Stimulated activated CD8-positive, alpha-beta memory T cell treated with anti-CD3 and anti-CD28 coated beads, Interleukin-4, amount 100 ng/mL, for 1 hour (primary cell): ENCODE measurements at places on chromosomes 5 and 9.

DNA sequence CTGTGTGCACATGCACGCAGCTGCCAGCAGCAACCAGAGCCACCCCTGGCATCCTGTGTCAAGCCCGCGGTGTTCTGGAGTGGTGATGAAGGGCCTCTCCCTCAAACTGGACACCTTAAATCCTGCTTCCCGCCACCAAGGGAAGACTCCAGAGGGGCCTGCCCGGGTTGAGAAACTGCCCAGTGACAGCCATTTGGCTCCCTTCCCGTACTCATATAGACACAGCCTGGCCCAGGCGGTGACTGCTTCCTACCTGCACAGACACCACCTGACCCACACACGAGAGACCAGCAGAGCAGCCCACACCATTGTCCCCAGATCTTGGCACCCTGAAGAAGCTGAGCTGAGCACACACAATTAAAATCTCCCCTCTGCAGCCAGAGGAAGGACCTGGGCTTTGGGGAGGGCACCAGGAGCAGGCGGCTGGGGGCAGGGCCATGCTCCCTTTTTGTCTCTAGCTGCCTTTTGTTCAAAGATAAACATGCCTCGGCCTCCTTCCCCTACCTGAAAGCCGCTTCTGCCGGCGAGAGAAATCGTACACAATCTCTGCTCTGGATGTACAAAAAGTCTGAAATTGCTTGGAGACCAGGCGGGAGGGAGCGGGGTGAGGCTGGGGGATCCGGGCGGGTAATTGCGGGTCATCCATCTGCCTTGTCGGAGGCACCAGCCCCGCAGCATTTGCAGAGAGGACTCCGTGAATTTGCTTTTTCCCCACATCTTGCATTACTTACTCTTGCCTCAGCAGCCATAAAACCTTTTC, 78.4 kb downstream of the TSPAN17 start:
- no peak for DNase-seq

DNA sequence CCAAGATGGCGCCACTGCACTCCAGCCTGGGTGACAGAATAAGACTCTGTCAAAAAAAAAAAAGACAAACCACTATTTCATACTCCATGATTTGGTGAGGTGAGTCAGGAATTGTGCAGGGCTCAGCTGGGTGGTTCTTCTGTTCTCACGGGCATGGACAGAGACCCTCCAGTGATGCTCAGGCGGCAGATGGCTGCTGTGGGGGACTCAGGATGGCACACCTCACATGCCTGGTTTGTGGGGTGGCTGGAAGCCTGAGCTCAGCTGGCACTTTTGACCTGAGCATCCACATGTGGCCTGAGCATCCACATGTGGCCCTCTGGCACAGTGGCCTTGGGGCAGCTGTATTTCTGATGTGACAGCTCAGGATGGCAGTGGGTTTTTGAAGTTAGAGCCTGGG, 217.2 kb downstream of the IRX2 start:
- DNase-seq, result no peak

DNA sequence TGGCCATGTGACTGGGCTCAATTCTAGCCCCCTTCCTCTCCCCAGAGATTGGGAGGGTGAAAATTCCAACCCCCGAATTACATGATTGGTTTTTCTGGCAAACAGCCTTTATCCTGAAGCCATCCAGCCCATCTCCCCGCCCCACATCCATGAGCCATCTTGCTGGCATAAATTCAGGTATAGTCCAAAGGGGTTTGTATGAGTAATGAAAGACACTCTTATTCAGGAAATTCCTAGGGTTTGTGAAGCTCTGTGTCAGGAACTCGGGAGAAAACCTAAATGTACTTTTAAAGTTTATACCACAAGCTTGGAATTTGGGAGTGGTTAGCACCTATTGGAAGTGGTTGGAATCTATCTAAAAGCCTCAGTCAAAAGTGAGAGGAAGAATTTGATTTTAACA, 80.6 kb upstream of the SIMC1 start:
- no peak for DNase-seq

DNA sequence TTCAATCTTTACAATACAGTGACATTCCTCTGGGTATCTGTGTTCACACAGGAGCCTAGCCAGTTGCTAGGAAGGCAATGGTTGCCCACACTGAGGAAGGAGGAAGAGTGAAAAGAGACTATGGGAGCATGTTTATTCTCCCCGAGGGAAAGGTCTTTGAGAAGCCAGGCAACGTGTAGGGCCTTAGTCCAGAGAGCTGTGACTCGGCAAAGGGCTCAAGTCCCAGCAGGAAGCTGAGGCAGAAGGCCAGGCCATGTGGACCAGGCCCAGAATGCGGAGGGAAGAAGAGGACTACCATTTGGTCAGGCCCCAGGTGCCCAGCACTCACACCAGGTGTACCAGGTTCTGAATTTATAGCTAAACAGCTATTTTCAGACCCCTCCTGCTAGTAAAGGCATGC, 136.6 kb upstream of the DMAC1 start:
- DNase-seq, result no peak

DNA sequence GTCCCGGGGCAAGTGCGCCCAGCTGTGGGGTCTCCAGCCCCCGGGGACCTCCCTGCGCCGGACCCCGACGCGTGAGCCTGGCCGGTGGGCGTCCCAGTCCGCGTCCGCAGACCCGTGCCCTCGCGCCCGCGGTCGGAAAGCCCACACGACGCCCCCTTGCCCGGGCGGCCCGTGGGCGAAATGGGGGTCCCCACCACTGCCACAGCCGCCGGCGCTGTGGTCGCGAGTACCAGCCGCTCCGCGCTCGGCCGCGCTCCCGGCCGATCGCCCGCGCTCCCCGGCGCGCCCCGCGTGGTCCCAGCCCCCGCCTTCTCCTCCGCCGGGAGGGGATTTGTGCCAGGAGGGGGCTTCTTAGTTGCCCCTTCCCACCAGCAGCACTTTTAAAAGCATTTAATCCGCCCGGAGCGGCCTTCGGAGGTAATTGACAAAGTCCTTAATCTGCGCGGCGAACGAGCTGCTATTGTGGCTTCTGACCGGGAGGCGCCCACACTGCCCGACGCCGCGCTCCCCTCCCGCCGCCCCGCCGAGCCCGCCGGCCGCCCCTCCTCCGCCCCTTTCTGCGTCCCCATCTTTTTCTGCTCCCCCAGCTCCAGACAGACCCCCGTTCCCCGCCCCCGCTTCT, 469 bp upstream of the FIBCD1 start:
- no peak for DNase-seq

DNA sequence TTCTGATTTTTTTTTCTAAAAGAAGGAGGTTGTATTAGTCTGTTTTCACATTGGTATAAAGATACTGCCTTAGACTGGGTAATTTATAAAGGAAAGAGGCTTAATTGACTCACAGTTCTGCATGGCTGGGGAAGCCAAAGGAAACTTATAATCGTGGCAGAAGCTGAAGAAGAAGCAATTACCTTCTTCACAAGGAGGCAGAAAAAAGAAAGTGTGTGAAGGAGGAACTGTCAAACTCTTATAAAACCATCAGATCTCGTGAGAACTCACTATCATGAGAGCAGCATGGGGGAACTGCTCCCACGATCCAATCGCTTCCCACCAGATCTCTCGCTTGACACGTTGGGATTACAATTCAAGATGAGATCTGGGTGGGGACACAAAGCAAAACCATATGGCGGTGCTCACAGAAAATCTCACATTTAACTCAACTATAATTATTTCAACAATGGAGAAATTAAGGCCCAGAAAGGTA, 27.1 kb downstream of the DPYSL3 start:
- no peak for DNase-seq

DNA sequence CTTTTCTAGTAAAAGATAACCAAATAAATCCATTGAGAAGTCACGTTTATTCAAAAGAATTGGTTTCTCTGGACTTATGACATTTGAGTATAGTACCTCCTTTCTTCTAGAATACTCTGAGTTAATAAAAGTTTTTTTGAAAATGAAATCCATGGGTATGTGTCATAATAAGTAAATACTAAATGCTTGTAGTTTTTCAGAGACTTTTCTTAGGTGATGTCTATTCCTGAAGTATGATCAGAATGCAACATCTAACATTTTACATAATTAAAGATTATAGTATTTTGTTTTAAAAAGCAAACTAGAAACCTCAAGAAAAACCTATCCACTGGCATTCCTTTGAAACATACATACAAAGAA, 63.2 kb downstream of the NFIB start:
- no peak for DNase-seq

- no peak for DNase-seq
Observed at GRCh38 chr9:131824155-131824594, 84.3 kb upstream of the RAPGEF1 start.

DNA sequence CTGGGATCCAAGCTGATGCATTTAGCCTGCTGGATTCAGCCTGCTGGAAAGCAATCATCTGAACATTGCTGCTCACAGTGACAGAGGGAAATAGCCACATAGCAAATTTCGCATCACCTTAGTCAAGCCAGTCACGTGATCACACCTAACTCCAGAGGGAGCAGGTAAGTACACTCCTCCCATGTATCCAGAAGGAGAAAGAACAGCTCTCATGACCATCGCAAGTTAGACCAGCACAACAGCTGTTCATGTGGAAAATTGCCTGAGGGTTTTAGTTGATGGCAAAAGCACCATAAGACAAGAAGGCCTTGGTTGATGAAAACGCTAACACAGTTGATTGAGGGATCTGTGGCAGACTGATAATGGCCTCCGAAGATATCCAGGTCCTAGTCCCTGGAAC, 34.2 kb upstream of the MYO10 start:
- no peak for DNase-seq

- no peak for DNase-seq
Observed at GRCh38 chr9:81578606-81579005, 110.7 kb downstream of the TLE1 start.

GRCh38 chr5:124748687-124749594, 2.5 kb upstream of the ZNF608 start:
- no peak for DNase-seq

- DNase-seq, result no peak
Observed at GRCh38 chr9:5652821-5653220, 23.9 kb downstream of the RIC1 start.

DNA sequence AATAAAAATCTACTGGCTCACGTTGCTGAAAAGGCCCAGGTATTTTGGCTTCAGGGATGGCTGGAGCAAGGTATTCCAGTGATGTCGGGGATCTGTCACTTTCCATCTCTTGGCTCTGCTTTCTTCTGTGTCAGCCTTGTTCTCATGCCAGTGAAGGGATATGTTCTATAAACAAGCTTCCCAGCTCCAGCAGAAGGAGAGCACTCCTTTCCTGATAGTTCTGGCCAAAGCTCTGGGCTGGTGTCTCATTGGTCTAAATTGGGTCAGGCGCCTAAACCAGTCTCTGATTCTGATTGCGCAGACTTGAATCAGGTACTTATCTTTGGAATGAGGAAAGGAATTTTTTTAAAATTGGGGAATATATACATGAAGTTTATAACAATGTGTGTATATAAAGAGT, 5.1 kb downstream of the SNX30 start:
- no peak for DNase-seq

GRCh38 chr9:108568093-108568492, 287.7 kb downstream of the ACTL7B start:
- DNase-seq, result no peak

DNA sequence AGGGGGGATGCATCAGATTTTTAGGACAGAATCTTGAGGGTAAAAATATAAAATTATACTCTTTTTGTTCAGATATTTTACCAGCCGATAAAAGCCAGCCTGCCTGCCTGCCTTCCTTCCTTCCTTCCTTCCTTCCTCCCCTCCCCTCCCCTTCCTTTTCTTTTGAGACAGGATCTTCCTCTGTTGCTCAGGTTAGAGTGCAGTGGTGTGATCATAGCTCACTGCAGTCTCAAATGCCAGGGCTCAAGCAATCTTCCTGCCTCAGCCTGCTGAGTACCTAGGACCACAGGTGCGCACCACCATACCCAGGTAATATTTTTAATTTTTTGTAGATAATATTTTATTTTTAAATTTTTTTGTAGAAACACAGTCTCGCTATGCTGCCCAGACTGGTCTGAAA, 330.0 kb downstream of the CCDC171 start:
- DNase-seq, result no peak

DNA sequence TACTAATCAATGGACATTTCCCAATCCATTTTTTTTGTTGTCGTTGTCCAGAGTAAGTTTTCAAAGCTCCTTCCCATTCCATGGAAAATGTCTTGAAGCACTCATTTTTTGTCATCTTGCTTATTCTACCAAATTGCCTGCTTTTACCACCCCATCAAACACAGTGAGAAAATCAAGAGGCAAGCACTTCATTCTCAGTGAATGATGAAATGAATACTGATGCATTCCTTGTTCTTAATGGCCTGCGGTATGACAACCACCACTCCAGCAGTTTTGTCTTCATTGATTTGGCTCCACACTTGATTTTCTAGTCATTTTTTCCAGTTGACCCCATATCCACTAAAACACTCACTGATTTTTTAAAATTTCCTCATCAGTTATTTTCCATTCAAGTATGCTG, 193.5 kb upstream of the ANKH start:
- DNase-seq, result no peak

DNA sequence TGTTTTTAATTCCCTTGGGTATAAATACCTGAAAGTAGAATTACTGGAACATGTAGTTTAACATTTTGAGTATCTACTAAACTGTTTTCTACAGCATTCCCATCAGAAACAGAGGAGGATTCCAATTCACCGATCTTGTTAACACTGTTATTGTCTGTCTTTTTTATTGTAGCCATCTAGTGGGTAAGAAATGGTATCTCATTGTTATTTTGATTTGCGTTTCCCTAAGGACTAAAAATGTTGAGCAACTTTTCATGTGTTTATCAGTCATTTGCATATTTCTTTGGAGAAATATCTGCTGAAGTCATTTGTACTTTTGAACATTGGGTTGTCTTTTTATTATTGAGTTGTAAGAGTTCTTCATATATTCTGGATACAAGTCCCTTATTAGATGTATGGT, 135.2 kb upstream of the NFIL3 start:
- no peak for DNase-seq

DNA sequence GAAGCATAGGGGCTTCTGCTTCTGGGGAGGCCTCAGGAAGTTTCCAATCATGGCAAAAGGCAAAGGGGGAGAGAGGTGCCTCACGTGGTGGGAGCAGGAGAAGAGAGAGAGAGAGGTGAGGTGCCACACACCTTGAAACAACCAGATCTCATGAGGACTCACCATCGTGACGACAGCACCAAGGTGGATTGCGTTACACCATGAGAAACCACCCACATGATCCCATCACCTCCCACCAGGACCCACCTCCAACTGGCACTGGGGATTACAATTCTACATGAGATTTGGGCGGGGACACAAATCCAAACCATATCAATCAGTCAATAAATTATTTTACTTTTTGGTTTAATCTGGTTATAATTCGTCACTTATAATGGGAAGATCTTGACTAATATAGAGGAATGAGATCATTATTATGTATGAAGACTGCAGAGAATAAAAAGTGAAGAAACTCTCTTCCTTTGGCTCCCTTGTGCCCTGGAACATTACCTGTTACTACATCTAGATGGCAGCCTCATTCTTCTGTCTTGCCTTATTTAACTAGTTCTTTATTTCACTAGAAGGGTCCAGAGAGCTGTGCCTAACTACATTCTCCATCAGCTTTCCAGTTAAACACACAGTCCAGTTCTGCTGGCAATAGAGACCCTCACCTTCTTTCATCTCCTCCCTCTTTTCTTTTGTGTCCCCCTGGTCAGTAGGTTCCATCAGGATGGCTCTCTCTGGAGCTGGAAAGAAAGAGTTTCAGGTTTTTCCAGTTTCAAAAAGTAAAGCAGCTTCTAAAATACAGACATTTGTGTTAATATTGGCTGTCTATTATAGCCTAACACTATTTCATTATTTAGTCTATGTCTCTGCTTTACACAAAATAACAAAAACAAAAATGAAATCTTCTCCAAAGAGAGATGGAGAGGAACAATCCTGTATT, 21.7 kb upstream of the SPINK7 start:
- DNase-seq, result no peak
